ENCODE measurements at places on chromosomes 2 and 18.

DNA sequence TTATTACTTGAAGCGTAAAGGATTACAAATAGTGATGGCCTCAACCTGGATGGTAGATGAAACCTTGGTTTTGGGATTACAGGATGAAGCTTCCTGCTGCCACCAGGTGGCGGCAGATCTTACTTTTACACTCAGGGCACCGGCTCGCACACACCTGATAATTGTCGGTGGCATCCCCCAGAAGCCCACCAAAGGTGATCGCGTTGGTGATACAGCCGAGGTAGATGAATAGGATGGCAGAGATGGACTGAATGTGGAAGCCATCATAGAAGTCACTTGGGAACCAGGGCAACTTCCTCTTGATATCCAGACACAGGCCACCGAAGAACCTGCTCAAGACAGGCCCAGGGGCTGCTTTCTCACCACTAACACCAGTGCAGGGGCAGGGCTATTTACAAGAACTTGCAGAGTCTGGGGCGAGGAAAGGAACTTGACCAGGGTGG lies 51.8 kb downstream of the MTHFD2 start:
- DNase-seq, result no peak

- no peak for DNase-seq
Measured at GRCh38 chr18:56489893-56490292, 148.5 kb downstream of the TXNL1 start.

DNA sequence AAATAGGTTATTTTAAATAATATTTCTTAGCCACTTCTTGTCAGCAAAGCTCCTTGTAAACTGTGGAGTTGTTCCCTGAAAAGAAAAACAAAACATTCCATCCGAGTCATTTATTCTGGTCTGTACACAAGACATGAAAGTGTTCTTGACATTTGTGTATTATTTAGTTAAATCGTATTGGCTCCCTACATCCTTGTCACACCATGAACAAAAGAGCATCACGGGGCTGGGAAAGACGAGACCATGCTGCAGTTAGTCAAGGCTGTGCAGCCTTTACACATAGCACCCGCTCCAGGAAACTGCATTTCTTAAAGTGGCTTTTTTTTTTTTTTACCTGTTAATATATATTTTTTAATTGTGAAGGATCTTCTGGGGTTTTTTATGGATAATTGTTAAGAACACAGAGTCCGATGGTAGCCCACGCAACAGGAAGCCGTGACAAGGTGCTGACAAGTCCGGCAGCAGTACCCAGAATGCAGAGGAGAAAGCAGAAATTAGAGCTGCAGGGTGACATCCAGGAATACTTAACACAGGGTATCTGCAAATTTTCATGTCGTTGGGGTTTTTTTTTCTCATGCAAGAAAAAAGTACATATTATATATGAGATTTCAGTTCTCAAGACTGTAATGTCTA lies 588.4 kb downstream of the ARHGAP15 start:
- no peak for DNase-seq

GRCh38 chr2:231785822-231786176 lies 446 bp upstream of the COPS7B start:
- no peak for DNase-seq

Measured in LNCaP clone FGC (cell line).